ENCODE measurements at places on chromosomes 16 and 17. TPM values are rescaled to one million over a fixed set of nuclear protein-coding genes. Genes with fewer than 3 reads are reported as not detected.

SLC47A1 gene
- 0.19 TPM for total RNA-seq

LYRM9 gene
- total RNA-seq: 5.1 TPM

NPIPA8 gene
- 29.6 TPM for total RNA-seq

SLFN14 gene
- not detected for total RNA-seq

PLXDC1 gene
- 1.2 TPM for total RNA-seq

PLA2G10 gene
- total RNA-seq: not detected

GALR2 gene
- 0.29 TPM for total RNA-seq

KRTAP1-1 gene
- total RNA-seq: not detected

DPEP3 gene
- not detected for total RNA-seq

PABPN1L gene
- total RNA-seq: not detected

CMTM3 gene
- total RNA-seq: 90.3 TPM

HSD17B2 gene
- total RNA-seq: not detected

PRSS33 gene
- not detected for total RNA-seq

WNT9B gene
- not detected for total RNA-seq

SCARF1 gene
- total RNA-seq: 2.0 TPM

KRT33B gene
- total RNA-seq: not detected

ABCC11 gene
- total RNA-seq: 0.19 TPM

WNT3 gene
- not detected for total RNA-seq

ZP2 gene
- not detected for total RNA-seq

UTS2R gene
- 0.16 TPM for total RNA-seq

POLG2 gene
- total RNA-seq: 36.0 TPM

ST6GALNAC1 gene
- not detected for total RNA-seq

CEP112 gene
- 3.1 TPM for total RNA-seq

HYDIN gene
- total RNA-seq: not detected

KRTAP4-1 gene
- total RNA-seq: not detected

CCDC200 gene
- not detected for total RNA-seq

GSDMA gene
- total RNA-seq: not detected

MMP2 gene
- total RNA-seq: not detected

UMOD gene
- total RNA-seq: not detected

PSMB3 gene
- total RNA-seq: 246 TPM

TNFSF13 gene
- 2.5 TPM for total RNA-seq

SNTB2 gene
- total RNA-seq: 30.6 TPM

MMD gene
- 41.9 TPM for total RNA-seq

CDK5RAP3 gene
- total RNA-seq: 215 TPM

QRICH2 gene
- 3.8 TPM for total RNA-seq

GH1 gene
- total RNA-seq: not detected

SLC13A2 gene
- total RNA-seq: not detected

SPATA2L gene
- 5.8 TPM for total RNA-seq

MFAP4 gene
- not detected for total RNA-seq

HLF gene
- total RNA-seq: 2.6 TPM

AGRP gene
- not detected for total RNA-seq

CDH3 gene
- not detected for total RNA-seq

CACNG3 gene
- not detected for total RNA-seq

TBC1D28 gene
- not detected for total RNA-seq

CHMP1A gene
- total RNA-seq: 106 TPM

SOX15 gene
- total RNA-seq: 0.35 TPM

ZNF75A gene
- total RNA-seq: 37.5 TPM

FBRS gene
- total RNA-seq: 102 TPM

COPZ2 gene
- 14.1 TPM for total RNA-seq

CCDC144A gene
- total RNA-seq: 3.9 TPM

SLFN12 gene
- 31.6 TPM for total RNA-seq

TEKT5 gene
- not detected for total RNA-seq

PHKB gene
- total RNA-seq: 35.7 TPM

TMEM11 gene
- total RNA-seq: 29.3 TPM

SLFN12L gene
- 197 TPM for total RNA-seq

OTOA gene
- 0.38 TPM for total RNA-seq

FSCN2 gene
- total RNA-seq: 0.56 TPM

TUBD1 gene
- 15.5 TPM for total RNA-seq

CCL16 gene
- total RNA-seq: not detected

SLC6A4 gene
- 0.12 TPM for total RNA-seq
